ENCODE measurements at places on chromosomes 4 and X. TPM values are rescaled to one million over a fixed set of nuclear protein-coding genes. Genes with fewer than 3 reads are reported as not detected.

TLR10 gene
- polyA plus RNA-seq = not detected

AKAP17A gene
- 14.3 TPM for polyA plus RNA-seq

GCNA gene
- polyA plus RNA-seq = 0.26 TPM

- peak; percentile 78 for DNase-seq
Measured at GRCh38 chr4:187171706-187172339, 448.2 kb upstream of the FAT1 start.

DNA sequence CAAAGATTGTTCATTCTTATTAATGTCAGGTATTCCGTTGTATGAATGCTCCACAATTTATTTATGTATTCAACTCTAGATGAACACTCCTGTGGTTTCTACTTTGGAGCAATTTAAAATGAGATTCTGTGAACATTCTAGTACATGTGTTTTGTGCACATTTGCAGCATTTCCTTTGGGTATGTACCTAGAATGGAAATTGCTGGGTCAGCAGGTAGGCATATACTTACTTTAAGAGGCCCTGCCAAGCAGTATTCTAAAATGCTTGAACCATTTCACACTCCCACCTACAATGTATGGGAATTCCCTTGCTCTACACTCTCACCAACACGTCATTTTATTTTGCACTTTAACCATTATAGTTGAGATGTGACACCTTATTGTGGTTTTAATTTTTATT, 59.4 kb upstream of the MAGEB2 start:
- DNase-seq = no peak

- no peak for DNase-seq
Measured at GRCh38 chr4:149347139-149347538, 468.5 kb downstream of the IQCM start.

- no peak for DNase-seq
Measured at GRCh38 chr4:152771741-152772533, 7.6 kb downstream of the TIGD4 start.

DNA sequence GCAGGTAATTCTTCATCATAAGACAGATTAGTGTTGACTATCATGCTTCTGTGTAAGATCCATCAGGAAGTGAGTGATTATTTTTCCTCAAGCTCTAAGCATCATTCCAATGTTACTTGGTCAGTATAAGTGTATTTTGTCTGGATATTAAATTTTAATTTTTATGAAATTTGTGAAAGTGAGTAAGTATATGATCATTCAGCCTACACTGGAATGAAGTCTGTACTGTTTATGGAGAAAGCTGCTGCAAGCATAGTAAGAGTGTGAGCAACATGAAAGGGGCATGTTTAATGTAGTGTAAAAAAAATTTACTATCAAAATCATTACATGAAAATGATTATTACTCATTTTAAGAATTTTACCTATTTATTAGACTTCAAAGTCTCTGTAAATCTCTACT, 84.8 kb downstream of the IL15 start:
- peak; percentile 2 for DNase-seq
